Epithelial cell of prostate (primary cell): ENCODE measurements at places on chromosomes 3 and 15.
A peak's percentile ranks its signal among the peaks of the same experiment; 100 is the strongest.

DNA sequence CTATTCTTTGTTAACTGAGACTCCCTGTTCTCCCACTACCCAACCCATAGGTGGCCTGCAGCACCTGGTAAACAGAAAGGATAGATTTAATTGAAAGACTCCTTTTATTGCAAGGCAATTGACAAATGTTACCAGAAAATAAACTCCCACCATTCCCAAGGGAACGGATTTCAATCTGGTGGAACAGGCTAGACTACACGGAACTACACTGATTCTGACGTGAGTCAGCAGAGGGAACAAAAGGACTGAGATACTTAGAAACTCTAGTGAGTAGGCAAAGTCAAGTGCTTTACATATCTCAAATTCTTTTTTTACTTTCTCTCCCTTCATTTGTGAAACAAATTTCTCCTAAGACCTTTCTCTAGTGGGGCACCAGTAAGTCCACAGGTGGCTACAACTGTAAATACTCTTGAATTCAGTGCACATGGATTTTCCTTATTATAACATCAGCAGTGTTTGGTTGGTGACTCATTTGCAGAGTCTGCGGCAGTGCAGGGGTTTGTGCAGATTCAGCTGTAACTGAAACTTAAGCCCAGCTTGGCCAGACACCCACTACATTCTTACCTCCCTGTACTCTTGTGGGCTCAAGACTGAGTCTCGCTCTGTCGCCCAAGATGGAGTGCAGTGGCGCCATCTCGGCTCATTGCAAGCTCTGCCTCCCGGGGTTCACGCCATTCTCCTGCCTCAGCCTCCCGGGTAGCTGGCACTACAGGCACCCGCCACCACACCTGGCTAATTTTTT, 34.3 kb upstream of the PLSCR2 start:
- DNase-seq, result peak; percentile 83

DNA sequence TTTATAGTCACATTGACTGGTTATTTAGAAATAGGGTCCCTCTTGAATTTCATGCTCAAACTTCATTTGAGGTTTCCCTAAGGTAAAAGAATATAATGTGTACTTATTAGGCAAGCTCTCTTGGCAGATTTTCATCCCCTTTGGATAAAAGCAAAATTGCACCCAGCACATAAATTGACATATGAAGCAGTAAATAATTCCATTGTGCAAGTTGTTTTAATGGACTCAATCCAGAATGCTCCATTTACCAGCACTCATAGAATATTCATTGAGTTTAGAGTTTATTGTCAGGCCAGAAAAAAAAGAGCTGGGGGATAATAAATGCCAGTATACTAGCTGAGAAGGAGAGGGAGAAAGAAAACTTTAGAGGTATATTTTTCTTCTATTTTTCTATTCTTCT, 136.8 kb downstream of the TPRG1 start:
- no peak for DNase-seq

DNA sequence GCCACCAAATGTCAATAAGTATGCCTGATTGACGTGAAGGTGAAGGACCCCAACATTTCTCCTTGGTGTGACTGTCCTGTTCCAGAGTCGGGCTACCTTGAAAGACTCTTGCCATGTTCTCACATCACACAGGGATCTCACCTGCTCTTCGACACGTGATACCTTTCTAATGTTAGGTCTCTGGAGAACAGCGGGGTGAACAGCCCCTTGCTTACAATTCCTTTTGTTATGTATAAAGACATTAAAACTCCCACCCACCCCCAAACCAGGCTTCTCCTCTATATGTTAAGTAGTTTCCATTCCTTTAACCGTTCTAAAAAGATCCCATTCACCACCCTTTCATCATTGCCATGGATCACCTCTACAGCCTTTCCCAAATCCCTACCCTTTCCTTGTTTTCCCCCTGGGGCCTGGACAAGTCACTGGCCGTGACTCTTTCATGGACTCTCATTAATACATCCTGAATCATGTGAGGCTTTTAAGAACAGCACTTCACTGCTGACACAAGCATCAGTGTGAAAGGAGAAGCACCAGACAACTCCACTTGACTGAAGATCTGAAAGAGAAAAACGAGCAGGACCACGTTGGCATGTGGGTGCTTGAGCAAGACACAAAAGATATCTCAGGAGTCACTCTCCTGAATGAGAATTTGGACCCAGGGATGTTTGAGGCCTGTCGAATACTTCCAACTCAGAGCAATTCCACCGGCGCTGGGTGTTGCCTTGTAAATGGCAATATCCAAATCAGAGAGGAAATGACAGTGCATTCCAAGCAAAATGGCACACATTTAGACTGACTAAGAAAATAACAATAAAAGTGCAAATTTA, 115.0 kb downstream of the FOXP1 start:
- no peak for DNase-seq

GRCh38 chr3:9503283-9503682, 50.3 kb downstream of the LHFPL4 start:
- DNase-seq, result peak; percentile 2

DNA sequence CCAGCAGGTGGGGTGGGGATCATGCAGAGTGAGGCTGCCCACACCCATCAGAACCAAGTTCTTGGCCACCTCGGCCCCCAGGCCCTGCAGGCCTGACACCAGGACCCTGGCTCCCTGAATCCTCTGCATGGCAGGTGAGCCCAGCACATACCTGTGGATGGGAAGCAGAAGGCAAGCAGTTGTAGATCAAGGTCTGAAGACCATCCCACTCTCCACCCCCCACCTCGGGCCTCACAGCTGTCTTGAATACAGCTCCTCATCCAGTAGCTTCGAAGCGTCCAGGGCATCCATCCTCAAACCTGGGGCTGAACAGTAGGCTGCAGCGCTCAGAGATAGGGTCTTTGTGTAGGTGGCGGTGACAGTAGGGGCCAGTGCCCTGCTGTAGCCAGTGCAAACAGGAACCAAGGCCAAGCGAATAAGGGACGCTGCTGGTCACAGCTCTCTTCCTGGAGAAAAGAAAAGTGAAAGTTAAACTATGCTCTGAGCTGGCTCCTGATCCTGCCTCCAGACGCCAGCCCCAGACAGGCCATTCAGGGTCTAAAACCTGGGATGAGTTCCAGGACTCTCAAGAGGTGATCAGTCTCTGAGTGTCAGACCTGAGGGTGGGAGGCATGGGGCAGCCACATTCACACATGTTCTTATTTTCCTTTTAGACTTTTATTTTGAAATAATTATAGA, at the start of gene UBA7:
UBA7 (minus strand) TSS at position 457 of the 678 bp plus-strand sequence; CDS start at position 291, 166 bp downstream.
- no peak for DNase-seq

DNA sequence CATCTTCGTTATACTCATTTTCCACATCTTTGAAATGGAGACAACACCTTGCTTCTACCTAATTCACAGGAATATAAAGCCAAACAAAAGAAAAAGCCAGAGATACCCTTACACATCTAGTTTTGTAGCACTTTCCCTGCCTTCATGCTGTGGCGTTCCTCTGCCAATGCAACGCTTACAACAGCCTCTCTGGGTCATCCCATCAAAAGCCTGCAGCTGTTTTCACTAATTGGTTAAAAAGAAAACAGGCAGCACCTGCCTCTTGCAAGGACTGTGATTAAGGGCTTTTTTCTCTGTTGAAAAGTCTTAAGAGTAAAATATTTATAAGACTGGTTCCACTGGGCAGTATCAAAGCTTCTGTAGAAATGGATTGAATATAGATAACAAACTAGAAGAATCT, 120.3 kb downstream of the FMN1 start:
- DNase-seq, result no peak

GRCh38 chr3:3154879-3155610, 24.4 kb downstream of the CRBN start:
- no peak for DNase-seq

GRCh38 chr3:16390581-16390980, 122.9 kb downstream of the RFTN1 start:
- DNase-seq, result no peak

- DNase-seq, result no peak
Measured at GRCh38 chr3:25297667-25298585, 130.1 kb upstream of the RARB start.

GRCh38 chr3:66407611-66408218, 93.1 kb downstream of the LRIG1 start:
- DNase-seq, result no peak

GRCh38 chr15:90994059-90994416, 297 bp downstream of the PRC1 start:
- no peak for DNase-seq

DNA sequence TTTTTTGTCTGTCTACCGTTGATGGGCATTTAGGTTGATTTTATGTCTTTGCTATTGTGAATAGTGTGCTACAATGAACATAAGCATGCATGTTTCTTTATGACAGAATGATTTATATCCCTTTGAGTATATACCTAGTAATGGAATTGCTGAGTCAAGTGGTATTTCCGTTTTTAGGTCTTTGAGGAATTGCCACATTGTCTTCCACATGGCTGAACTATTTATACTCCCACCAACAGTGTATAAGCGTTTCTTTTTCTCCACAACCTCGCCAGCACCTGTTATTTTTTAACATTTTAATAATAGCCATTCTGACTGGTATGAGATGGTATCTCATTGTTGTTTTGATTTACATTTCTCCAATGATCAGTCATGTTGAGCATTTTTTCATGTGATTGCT, 89.6 kb upstream of the GALNT15 start:
- no peak for DNase-seq

- no peak for DNase-seq
Measured at GRCh38 chr3:37599779-37600178, 261.9 kb upstream of the CTDSPL start.

DNA sequence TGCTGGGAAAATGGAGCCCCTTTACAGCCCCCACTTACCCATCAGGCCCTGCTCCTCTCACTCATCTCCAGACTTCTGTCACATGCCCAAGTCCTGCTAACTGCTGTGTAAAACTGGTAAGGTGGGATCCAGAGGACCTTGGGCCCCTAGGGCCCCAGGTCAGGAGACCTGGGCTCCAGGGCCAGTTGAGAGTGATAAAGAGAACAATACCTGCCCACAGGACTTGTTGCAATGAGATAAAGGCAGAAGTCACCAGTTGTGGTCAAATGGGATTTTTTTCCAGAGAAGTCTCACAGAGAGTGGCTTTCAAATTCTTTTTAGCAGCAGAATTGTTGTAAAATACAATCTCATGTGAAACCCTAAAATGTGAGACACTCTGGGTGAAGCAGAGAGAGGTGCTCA, 753 bp downstream of the FURIN start:
- DNase-seq, result no peak

GRCh38 chr3:46289551-46289950, 47.3 kb downstream of the CCR3 start:
- no peak for DNase-seq

DNA sequence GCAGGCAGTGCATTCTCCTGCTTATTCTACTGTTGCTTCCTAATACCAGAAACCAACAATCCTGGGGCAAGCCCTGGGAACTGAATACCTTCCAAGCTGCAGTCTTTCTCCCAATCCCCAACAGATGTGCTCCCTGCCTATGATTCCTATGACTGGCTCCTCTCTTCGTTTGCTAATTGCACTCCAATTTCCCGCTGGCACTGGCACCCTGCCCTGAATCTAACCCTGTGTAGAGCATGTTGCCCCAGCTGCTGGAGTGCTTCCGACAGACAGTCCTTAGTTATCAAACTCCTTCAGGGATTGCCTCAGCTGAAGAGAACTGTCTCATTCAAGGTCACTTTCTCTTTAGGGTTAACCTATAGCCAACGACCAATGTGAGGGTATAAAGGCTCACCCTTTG, 214.1 kb downstream of the NECTIN3 start:
- DNase-seq, result no peak

DNA sequence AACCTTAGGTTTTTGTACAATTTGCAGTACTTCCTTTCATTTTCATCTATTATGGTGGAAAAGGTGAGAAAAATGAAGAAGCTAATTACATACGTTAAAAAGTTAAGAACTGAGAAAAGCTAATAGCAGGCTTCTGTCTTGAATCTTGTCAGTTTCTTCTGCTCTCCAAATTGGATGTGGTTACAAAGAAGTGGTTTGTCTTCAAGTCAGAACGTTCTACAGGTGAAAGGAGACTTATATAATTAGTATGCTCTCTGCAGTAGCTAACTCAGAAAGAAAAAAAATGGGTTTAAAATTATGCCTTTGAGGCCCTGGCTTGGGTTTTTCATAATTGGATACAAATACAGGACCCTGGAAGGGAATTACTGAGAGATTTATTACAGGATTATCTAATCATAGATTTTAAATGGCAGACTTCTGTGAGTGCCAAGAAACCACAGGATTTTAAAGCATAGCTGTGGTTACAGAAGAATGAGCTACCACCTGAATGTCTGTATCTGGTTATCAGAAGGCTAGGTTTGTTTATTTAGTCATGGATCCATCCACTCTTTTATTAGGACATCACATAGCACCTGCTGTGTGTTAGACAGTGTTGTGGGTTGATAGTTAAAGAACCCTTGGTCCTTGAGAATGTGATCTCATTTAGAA, 528.1 kb upstream of the MCTP2 start:
- peak; percentile 34 for DNase-seq

DNA sequence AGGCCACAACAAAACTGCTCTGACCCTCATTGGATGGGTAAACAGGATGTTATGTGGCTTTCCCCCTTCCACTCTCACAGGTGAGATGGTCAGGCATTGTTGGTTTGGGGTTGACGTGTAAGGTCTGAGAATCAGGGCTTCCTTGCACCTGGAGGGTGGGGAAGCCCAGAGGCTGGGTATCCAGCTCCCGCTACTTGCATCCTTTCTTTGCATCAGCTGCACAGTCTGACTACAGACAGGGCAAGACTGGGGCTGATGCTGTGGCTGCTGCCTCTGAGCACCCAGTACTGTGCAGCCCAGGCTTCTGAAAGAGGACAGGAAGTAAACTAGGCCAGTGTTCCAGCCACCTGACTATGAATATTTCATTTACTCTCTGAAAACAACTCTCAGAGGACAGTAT, 58.0 kb upstream of the ATP2B2 start:
- no peak for DNase-seq

GRCh38 chr3:192060160-192060781, 599.3 kb downstream of the PYDC2 start:
- no peak for DNase-seq

GRCh38 chr3:157410945-157411344, 25.7 kb upstream of the PTX3 start:
- no peak for DNase-seq

DNA sequence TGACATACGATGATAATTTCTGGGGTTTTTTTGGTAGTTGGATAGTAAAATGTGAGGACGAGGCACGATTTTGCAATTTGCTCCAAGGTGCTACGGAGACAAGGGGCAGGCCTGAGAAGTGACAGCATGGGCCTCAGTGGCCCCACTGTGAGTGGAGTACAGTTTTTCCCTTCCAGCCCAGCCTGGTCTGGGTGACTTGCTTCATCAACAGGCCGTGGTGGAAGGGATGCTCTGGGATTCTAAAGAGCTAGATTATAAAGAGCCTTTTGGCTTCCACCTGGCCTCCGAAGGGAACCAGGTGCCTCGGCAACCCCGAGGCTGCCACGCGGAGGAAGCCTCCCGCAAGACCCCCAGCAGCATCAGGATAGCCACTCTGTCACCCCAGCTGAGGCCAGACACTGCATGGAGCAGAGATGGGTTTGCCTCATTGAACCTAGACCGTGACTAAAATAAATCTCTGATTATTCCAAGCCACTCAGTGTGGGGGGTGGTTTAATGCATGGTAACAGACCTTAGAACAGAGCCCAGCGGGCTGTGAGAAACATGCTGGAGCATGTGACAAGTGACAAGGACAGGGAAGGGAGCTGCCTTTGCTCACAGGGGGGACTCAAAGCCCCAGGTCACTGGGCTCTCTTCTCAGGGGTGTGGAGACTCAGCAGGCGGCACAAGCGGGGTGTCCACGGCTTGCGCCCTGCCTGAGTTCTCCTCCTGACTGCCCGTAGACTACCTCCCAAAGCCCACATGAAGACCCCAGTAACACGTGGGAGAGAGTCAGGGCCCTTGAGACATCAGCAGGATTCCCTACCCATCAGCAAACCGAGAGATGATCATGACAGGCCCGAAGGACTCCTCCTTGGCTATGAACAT, 22.6 kb upstream of the SLC41A3 start:
- no peak for DNase-seq
